Astrocyte (in vitro differentiated cells and primary cell): ENCODE measurements at places on chromosomes 16 and 17. TPM values are rescaled to one million over a fixed set of nuclear protein-coding genes. Genes with fewer than 3 reads are reported as not detected.

The GRB7 gene
- 1.8 and 3.3 TPM in 2 replicates for total RNA-seq

The MCRIP2 gene
- 20.9 and 23.7 TPM in 2 replicates for total RNA-seq

GRCh38 chr17:81858170-81858966 is 2.0 kb downstream of the P4HB start:
- H3K27ac ChIP-seq = no peak overlapping the region
- DNase-seq = no peak
- H3K4me3 ChIP-seq = peak overlapping the region; percentile 97
- H3K27me3 ChIP-seq = no peaks in the 10 kb centered on the region
- peaks cover 29% of the 10 kb centered on the region for H3K4me1 ChIP-seq
- H3K36me3 ChIP-seq = peaks cover 29% of the 10 kb centered on the region

- no peak overlapping the region for H3K4me3 ChIP-seq
- H3K27ac ChIP-seq = no peak overlapping the region
- no peak for DNase-seq
- peaks cover 12% of the 10 kb centered on the region for H3K4me1 ChIP-seq
Observed at GRCh38 chr16:2499890-2500429, 13.8 kb upstream of the ATP6V0C start.

GRCh38 chr17:2909846-2910234 is 113.6 kb downstream of the RAP1GAP2 start:
- DNase-seq = no peak
- H3K36me3 ChIP-seq = no peaks in the 10 kb centered on the region
- no peaks in the 10 kb centered on the region for H3K4me1 ChIP-seq
- no peak overlapping the region for H3K27ac ChIP-seq
- no peak overlapping the region for H3K4me3 ChIP-seq

- H3K27me3 ChIP-seq = no peaks in the 10 kb centered on the region
- H3K4me3 ChIP-seq = no peak overlapping the region
- H3K27ac ChIP-seq = no peak overlapping the region
Observed at GRCh38 chr17:31200287-31200686, 96.8 kb downstream of the OMG start.

- H3K4me1 ChIP-seq = peaks cover 3% of the 10 kb centered on the region
- no peak for DNase-seq
- no peak overlapping the region for H3K27ac ChIP-seq
- peaks cover 2% of the 10 kb centered on the region for H3K36me3 ChIP-seq
- H3K27me3 ChIP-seq = no peaks in the 10 kb centered on the region
Observed at GRCh38 chr16:252366-253337, 18.0 kb downstream of the FAM234A start.

The CLEC18C gene
- total RNA-seq = 1.4 and 3.6 TPM in 2 replicates
